ENCODE measurements at places on chromosomes 5 and 9. TPM values are rescaled to one million over a fixed set of nuclear protein-coding genes. Genes with fewer than 3 reads are reported as not detected.

DNA sequence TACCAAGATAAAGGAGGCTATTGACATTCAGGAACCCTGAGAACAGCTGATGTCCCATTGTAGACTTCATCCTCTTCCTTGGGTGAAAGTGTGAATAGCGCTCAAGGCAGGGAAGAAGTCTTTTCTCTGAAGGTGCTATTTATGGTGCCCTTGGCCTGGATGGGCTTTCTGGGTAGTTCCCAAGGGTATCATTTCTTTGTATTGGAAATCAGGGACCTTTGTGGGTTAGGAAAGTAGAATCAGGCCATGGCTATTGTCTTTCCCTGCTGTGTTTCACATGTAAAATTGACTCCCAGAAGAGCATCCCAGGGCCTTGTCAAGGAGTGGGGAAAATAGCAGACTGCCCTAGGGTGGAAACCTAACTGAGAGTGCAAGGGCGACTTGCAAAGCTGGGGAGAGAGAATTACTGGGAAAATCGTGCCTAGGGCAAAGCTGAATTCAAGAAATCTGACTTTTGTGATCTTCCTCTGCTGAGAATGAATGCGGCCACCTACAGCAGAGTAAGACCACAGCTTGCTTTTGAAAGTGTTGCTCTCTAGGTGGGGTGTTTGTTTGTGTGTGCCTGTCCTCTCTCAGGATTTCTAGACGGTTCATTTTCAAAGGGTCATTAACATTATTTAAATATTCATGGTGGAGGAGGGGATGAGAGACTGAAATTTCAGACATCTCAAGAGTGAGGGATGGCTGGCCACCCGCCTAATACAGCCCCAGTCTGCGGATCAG, 160.6 kb downstream of the C9orf152 start:
- DNase-seq = no peak

The ZER1 gene
- total RNA-seq = 58.5 TPM

The RNF14 gene
- total RNA-seq = 99.8 TPM

DNA sequence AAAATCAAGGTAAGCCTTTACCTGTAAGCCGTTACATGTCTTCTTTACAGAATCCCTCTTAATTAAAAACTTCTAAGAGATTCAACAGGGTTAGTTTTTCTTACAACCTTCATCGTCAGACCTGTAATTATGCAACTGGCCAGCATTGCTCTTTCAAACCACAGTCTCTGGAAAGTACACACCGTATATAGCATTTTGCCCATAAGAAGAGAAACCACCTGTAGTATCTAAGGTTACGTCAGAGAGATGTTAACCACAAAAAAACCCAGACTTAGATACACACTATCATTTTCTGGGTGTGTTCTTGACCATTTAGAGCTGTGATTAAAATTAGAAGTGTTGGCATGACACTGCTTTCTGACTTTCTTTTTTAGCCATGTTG, 140.0 kb downstream of the MUSK start:
- no peak for DNase-seq

DNA sequence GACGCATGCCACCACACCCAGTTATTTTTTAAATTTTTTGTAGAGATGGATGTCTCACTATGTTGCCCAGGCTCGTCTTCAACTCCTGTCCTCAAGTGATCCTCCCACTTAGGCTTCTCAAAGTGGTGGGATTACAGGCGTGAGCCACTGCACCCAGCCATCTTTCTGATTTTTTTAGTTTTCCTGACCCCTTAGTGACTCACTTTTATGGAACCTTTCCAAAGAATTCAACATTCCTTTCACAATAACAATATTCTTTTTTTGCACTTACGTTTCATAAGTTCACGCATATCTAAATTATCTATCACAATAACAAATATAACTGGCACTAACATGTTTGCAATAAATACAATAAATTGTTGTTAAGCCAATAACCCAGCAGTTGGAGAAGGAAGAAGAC, 8.5 kb downstream of the ELOVL7 start:
- DNase-seq = no peak

The SLC6A7 gene
- not detected for total RNA-seq

DNA sequence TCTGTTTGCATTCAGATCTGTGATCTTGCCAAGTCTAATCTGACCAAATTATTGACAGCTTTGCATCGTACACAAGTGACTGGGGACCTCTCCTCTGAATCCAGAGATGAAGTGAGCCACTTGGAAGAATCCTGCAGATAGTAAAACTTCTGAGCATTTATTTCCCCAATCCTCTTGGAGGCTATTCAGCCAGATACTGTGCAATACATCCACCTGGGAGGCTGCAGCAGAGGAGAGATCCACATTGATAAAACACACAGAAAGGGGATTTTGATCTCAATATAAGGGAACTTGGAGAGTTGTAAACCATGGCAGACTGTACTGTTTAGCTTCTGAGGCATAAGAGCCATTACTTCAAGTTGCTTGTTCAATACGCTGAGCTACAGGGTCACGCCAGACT, 654.6 kb downstream of the MTRR start:
- no peak for DNase-seq

- DNase-seq = no peak
Measured at GRCh38 chr5:96340357-96340756, 92.7 kb downstream of the PCSK1 start.

Data from left ventricle myocardium superior (tissue), 1 donor.